ENCODE measurements at places on chromosomes 5 and 9. TPM values are rescaled to one million over a fixed set of nuclear protein-coding genes. Genes with fewer than 3 reads are reported as not detected.
A peak's percentile ranks its signal among the peaks of the same experiment; 100 is the strongest.

DNA sequence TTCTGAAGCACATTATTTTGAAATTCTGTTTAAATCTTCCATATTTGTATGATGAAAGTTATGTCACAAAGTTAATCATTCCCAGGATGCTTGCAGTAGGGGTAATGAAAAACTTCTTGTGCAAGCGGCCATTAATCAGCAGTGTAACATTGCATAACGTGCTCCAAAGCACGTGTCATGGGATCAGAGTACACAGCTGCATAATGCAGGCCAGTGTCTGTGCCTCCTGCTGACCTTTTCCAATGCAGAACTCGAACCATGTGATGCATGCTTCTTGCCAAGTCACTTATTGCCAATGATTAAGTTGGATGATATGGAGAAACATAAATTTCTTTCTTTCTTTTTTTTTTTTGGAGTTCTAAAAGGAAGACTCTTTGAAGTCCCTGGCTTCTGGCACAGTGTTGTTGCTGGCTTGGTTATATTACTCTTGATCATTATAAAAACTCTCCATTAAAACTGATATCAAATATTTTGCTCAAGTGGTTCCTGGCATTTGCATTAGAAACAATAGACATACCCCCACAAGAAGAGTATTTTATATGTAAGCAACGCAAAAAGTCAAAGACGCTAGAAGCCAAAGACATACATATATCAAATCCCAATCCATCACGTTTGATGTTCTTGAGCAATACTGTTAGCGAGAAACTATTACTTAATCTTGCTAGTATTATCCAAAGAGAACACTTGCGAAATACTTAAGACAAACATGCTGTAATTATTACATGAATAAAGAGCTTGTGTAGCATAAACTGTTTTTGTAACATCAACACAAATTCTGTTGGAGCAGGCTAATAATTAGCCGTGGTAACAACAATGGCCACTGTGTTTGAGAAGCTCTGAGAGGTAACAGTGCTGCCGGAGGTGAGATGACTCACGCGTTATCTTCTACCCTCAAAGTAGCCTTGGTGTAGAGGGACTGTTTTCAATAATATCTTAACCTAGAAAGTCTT, 164.2 kb downstream of the AUH start:
- peak; percentile 85 for DNase-seq

DNA sequence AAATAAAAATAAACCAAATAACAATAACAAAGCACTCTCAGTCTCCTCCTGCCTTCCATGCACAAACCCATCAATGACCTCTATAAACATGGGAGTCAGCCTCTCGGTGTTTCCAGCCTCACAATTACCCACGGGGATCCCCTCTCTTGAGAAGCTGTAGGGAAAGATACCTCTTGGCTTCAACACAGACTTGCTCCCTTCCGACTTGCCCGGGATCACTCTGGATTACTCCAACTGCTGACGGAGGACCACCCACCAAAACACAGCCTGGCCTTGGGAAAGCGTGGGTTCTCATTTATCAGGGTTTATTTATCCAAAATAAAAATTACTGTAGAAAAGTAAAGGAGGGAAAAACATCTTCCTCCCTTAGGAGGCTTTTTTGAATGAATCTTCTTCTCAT, 11.5 kb upstream of the NKX2-5 start:
- no peak for DNase-seq

C9orf50 gene
- total RNA-seq = not detected

DNA sequence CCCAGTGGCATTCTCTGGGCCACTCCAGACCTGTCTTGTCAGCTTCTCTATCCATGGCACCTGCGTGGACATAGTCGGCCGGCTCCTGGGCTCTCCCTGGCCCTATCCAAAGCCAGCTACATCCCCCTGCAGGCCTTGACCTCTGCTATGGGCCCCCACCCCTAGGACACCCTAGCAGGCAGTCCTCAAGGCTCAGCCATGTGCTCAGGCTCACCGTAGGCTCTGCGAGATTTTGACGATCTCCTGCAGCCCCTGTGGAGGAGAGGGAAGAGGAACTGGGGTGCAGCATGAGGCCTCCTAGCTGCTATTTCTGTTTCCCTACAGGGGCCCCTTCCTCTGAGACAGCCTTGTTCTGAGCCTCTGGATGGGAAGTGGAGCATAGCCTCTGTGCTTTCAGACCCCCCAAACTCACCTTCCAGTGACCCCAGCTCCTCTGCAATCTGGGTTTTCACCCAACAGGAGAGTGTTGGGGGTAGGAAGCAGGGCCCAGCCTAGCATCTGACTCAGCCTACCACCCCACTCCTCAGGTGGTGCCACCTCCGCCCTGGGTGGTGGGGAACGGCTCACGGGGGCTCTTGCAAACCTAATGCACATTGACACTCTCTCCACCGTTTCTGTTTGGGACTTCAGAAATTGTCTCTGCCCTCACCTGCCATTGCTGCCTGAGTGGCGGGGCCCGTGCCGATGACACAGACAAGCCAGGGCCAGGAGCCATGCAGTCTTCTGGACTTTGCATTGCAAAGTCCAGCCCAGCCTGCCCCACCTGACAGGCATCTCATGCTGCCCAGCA, 36.7 kb downstream of the HRH2 start:
- no peak for DNase-seq

OR2K2 gene
- not detected for total RNA-seq

DNA sequence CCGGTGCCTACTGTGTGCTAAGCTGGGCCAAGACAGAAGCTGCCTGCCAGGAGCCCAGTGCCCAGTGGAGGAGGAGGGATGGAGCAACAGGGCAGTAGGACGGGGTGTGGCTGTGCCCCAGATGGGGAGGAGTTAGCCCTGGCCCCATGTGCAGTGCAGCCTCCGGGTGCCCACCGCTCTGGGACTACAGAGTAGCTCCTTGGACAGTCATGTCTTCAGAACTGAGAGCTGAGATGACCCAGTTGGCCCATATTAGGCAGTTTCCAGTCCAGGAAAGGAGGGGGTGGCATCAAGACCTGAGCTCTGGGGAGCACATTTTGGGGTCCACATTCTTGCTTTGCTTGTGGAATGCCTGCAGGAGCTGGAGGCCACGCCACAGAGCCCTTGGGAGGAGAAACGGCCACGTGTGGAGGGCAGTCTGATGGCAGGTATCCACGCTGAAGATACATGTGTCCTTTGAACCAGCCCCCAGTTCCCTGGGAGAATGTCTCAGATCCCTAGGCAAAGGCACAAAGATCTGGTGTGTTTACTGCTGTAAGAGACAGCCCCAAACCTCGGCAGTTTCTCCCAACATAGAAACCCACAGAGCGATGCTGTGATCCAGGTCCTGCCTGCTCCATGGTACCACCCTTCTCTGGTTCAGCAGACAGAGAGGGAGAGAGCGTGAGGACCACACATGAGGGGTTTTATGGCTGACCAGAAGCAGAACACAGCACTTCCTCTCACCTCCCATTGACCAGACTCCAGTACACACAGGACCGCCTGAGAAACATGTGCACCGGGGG, 46.8 kb upstream of the FCN1 start:
- DNase-seq = no peak

- DNase-seq = peak; percentile 71
Observed at GRCh38 chr5:95709967-95710650, 21.0 kb upstream of the RHOBTB3 start.

DNA sequence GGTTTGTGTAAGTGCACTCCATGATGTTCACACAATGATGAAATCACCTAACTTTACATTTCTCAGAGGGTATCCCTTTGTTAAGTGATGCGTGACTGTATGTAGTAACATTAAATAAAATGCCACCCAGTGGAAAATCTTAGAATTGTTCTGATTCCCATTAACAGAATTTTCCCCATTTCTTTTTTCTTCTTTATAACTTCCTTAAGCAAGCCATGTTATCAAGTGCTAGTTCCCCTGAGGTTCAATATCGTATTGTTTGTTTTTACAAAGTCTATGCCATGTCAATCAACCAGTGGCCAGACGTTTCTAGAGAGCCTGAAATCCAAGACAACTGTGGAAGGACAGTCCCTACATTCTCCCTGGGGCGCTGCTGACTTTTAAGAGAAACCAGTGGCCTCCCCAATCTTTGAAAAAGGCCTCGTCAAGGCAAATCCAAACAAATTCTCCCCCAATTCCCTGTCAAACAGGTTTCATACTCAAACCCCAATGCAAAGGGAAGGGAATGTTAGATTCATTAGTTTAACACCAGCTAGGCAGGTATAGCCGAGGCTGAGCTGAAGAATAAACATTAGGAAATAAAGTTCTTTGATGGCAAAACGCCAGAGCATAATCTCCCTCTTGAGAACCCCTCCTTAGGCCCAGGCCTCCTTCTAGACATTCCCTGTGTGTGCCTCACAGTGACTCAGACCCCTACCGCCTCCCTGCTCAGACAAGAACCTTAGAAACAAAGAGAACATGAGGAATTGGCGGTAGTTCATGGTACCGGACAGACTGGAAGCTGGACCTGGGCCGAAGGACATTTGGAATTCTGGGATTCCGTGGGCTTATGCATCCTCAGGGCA, 198.7 kb downstream of the GNA14 start:
- DNase-seq = no peak

DNA sequence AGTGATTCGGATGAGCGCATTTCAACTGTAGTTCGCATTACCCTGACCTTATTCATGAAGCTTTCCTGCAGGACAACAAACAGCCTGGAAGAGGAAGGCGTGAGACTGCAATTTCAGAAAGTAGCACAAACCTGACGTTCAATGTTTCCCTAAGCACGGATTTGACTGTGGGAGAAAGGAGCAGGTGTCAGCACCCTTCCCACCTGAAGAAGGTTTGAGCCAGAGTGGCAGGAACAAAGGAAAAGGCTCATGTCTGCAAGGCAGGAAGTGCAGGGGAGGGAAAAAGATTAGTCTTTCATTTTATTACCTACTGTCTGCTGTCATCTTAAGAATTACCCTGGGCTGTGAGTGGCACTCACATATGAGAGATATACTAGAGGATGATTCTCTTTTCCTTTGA, 114.0 kb downstream of the MED10 start:
- DNase-seq = no peak

Data from HCT116 (cell line).